H4 (cell line): ENCODE measurements at places on chromosomes 5 and 9. TPM values are rescaled to one million over a fixed set of nuclear protein-coding genes. Genes with fewer than 3 reads are reported as not detected.
A peak's percentile ranks its signal among the peaks of the same experiment; 100 is the strongest.

- no peak for DNase-seq
Measured at GRCh38 chr5:132664696-132665209, 6.8 kb downstream of the IL13 start.

SLC34A3 gene
- not detected in 2 replicates for total RNA-seq

DNA sequence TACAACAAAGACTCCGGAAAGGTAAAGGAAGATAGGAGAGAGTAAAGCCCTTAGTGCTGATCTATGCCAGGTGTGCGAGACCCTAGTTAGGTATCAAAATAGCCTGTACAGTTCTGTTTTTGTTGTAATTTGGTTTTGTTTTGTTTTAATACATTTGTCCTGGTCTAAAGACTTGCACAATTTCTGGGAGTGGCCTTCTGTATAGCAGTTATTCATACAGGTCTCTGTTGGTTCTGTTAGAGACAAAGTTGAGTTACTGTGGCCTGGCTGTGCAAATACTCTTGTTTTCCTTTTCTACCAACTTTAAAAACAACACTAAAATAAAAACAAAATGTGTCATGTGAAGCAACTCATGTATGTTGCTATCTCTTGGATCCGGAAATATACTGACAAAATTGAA lies 163.6 kb downstream of the COMMD10 start:
- no peak for DNase-seq

DNA sequence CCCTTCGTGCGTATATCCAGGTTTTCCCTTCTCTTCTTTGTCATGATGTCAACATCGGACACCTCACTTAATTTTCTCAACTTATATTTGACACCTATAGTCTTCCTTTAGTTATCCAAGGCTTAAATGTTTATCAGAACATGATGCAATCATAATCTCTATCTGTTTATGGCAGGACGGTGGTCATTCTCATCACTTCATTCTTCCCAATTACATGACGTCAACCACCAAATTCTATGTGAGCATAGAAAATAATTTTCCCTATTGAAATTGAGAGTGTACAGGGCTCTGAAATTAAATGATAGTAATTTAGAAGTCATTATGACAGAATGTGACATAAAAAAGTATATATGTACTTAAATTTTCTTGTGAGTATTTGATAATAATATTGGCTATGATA lies 345.4 kb downstream of the CDH9 start:
- no peak for DNase-seq

GRCh38 chr5:178145965-178146820 lies 7.5 kb downstream of the NHP2 start:
- peak; percentile 72 for DNase-seq

- DNase-seq: no peak
Measured at GRCh38 chr9:5274770-5275169, 29.7 kb downstream of the RLN2 start.

DNA sequence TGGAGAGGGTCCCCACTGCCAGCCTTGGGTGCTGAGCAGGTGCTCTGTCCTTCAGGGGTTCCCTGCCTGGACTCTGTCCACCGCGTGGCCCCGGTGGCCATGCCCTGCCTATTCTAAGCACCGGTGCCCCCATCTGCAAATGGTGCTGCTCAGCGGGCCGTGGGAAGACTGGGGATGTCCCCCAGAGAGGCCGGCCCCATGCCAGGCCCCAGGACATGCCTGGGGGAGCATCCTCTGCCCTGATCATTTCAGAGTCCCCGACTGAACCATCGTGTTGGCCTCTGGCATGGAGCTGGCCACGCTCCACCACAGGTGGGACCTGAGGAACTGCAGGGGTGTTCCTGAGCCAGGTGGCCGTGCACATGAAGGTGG lies 64.7 kb downstream of the RXRA start:
- DNase-seq: no peak

FAM78A gene
- 0.29 and 0.87 TPM in 2 replicates for total RNA-seq

DNA sequence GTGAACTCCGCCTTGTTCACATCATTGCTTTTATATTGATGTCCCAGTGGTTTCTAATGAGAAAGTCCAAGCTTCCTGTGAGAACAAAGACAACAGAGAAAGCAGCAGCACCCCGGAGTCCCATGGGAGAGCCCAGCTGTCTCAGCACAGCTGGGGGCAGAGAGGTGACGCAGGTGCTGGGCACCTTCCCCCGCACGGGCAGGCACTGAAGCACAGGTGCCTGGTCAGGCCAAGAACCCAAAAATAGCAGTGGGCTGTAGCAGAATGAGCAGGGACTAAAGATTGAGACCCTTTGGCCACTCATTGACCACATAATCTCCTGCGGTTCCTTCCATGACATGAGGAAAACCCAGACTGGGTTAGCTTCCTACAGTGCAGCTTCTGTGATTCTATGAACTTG lies 18.8 kb downstream of the SRD5A1 start:
- no peak for DNase-seq

CTNNAL1 gene
- total RNA-seq: 90.8 and 90.9 TPM in 2 replicates

- DNase-seq: peak; percentile 37
Measured at GRCh38 chr5:157431544-157432200, 28.3 kb upstream of the NIPAL4 start.

- no peak for DNase-seq
Measured at GRCh38 chr9:36847781-36848673, 186.0 kb downstream of the PAX5 start.

DNA sequence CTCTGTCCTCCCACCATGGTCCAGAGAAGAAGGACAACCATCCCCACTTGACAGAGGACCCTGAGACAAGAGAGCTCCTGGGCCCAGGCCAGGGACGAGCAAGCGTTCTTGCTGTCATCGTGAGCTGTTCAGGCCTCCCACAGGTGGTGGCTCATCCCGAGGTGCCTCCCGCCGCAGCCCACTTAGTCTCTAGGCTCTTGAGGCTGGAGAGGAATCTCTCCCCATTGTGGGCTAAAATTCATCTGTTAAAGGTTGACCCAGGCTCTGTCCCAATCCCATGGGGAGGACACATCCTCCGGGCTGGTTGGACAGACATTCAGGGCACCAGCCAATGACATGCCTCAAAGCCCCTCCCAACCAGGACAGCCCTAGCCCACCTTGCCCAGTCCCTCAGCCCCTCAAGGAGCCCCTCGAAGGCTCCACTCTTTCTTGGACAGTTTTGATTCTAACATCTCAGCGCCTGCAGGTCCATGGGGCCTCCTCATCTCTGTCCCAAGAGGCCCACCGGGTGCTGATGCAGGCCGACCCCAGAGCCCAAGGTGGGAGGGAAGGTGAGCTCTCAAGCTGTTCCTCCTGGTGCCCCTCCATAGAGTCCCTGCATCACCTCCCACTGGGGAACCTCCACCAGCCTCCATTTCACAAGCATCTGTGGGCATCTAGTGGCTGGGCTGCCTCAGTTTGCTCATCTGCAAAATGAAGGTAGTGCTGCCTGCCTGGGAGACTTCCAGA lies 52.9 kb downstream of the BARX1 start:
- DNase-seq: no peak

MED10 gene
- total RNA-seq: 9.0 and 12.2 TPM in 2 replicates
